ENCODE measurements at places on chromosomes 5 and 9.

GRCh38 chr5:146794326-146795029 is 84.1 kb downstream of the PPP2R2B start:
- no peak for DNase-seq

GRCh38 chr5:158591301-158591863 is 508.3 kb downstream of the EBF1 start:
- DNase-seq, result peak; percentile 68

GRCh38 chr5:41334758-41335157 is 121.4 kb upstream of the C6 start:
- no peak for DNase-seq

DNA sequence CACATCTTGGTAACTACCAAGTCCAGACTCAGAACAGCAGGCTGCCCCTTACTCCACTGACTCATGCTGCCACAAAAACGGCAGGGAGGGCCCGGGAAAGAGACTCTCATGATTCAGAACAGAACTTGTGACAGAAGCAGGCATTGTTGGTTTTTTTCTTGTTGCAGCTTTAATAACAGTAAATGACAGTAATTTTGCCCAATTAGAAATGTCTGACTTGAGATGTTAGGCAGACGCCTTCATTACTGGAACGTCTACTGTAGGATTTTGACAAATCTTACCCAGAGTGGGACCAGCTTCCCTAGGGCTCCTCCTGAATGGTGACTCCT is 77.9 kb downstream of the SEMA5A start:
- DNase-seq, result no peak

DNA sequence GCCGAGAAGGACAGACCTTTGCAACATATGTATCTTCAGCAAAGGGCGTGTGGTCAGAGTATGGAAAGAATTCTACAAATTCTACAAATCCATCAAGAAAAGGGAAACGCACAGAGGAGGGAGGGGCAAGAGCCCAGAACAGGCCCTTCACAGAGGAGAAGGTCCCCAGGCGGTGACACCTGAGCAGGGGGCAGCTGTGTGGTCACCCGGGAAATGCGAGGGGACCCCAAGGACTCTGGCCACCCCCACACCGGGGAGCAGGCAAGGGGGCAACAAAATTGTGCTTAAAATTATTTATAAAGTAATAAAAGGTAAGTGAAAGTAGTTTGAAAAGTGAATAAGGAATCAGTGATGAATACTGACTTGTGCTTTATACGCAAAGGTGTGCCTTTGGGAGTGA is 17.6 kb downstream of the NACC2 start:
- no peak for DNase-seq

DNA sequence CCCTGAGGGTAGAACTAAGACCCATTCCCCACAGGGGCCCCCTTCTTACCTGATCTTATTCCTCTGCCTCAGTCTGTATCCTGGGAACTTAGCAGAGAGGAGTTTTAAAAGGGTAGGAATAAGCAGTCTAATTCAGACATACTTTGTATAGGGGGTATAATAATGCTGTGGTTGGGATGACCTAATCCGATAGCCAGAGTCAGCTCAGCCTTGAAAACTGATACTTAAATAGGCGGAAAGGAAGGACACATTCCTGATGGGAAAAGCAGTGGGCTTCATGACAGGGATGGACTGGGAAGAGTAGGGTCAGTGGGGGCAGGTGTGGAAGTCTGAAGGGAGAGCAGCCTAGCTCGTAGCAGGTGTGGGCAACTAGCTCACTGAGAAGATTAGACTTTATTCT is 52.2 kb upstream of the TESK1 start:
- no peak for DNase-seq

DNA sequence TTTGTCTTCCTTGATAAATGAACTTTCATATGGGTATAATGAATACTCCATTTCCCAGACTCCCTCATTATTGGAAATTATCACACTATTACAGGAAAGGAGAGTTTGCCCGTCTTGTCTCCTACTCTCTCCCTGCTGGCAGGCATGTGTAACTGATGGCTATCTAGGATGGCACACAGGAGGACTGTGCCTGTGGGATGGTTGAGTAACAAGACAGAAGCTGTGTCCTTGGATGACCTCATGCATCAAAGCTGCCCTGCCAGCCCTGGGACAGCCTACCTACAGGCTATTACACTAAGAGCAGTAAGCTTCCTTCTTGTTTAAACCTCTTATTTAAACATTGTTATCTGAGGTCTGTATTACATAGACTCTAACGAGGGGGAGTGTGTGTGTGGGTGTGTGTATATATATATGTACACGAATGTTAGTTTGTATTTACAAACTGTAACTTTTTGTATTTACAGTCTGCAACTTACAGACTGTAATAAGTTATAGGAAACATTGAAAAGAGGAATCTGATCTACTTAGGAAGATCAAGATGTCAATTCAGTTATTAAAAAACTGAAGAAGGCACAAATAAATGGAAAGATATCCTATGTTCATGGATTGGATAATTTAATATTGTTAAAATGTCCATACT is 247.6 kb upstream of the ACO1 start:
- DNase-seq, result no peak

GRCh38 chr5:34802834-34803563 is 36.0 kb upstream of the TTC23L start:
- DNase-seq, result no peak

DNA sequence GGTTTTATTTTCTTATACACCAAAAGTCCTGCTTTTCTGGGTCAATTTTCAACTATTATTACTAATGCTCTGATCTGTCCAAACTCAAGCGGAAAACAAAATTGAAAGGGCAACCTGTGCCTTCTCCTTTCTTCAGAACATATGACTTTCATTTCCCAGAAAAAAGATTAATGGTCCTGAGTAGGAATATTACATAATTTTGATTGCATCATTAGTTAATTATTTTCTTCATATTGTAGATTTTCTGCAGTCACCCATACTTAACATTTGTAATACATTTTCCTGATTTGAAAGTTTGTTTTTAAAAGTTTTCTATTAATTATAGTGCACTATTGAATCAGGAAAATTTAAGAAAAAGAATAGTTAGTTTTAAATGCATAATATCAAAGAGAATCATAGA is 1.7 kb upstream of the PCDHB8 start:
- DNase-seq, result no peak

DNA sequence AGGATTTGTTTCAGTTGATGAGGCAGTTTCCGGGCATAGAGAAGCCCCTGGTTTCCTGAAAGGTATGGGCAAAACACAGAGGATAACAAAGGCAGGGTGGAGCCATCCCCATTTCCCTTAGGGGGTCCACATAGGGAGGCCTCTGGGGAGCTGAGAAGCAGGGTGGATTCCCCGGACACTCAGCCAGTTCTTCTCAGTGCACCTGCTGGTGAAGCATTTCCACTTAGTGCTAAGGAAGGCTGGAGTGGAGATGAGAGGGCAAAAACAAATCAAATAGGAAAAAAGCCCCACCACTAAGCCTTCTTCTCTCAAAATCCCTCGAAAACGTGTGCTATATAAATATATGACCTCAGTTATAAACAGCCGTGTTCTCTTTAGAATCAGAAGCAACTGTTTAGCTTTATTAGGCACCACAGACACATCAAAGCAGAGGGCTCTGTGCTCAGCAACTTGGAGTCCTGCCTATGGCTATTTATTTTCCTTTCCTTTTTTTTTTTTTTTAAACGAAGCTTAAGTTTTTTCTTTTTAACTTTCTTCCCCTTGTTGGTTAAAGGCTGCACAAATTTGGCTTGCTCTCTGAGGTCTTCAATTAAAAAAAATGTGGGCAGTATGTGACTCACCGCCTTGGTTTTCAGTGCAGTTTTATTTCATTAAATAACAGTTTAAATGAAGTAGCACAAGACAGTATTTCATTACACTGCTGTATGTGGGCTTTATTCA is 67.7 kb downstream of the PRDM6 start:
- DNase-seq, result no peak

- no peak for DNase-seq
These were observed 17.6 kb upstream of the FCHO2 start for GRCh38 chr5:72938206-72938605.

DNA sequence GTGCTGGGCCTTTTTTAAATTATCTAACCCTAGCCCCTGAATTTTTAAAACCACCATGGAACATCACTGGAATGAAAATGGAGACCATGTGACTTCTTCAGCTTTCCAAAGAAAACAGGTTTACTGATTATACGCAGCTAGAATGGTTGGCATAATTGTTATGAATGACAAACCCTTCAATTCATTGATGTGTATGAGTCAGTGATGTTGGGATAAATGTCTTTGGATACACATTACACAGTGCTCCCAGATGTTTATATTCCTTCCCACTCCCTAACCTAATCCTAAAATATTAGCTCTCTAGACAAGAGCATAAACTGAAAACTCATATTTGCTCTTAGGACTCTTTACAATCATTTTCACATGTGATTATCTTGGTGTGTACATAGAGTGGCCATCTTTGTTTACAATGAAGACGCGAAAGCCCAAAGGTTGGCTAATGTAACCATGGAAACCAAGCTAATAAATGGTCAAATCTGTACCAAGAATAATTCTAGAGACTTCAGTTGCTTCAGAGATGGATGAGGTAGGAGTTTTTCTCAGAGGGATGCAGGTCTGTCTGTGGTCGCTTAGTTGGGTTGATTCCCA is 131.2 kb upstream of the HMHB1 start:
- DNase-seq, result no peak

GRCh38 chr9:124222918-124223720 is 34.6 kb upstream of the NEK6 start:
- DNase-seq, result no peak

GRCh38 chr9:108087781-108088180 is 598.2 kb upstream of the KLF4 start:
- DNase-seq, result no peak

- no peak for DNase-seq
These were observed 122.8 kb downstream of the STARD4 start for GRCh38 chr5:111389390-111390082.

DNA sequence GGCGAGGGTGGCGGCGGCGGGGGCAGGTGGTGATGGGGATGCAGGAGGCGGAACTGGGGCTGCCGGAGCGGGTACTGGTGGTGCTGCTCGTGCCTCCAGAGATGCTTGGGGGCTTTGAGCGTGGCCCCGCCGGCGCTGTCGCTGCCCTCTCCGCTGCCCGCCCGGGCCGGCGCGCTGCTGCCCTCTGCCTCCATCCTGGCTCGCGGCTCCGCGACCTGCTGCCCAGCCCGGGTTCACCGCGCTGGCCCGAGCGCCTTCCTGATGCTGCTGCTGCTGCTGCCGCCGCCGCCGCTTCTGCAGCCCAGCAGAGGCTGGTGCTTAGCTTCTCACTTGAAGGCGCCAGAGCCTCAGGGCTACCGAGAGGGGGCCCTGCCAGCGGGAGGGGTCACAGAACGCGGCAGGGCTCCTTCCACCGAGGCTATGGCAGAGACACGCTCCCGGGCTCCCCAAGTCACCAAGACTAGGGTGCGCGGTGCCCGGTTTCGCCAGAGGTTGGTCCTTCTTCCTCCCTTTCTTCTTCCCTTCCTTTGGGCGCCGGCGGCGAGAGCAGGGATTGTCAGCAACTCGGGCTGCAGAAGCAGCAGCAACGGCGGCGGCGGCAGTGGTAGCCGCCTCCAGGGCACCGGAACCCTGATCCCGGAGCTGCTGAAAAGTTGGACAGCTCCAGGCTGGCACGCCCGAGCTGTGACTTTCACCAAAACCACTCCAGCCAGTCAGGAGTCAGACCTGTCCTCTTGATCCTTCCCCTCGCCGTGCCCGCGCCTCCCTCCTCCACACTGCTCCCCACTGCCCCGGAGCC is at the start of gene PDE4D:
PDE4D (minus strand) TSS at position 298 of the 799 bp plus-strand sequence.
- DNase-seq, result no peak

- no peak for DNase-seq
These were observed 27.1 kb upstream of the BASP1 start for GRCh38 chr5:17190242-17190778.

DNA sequence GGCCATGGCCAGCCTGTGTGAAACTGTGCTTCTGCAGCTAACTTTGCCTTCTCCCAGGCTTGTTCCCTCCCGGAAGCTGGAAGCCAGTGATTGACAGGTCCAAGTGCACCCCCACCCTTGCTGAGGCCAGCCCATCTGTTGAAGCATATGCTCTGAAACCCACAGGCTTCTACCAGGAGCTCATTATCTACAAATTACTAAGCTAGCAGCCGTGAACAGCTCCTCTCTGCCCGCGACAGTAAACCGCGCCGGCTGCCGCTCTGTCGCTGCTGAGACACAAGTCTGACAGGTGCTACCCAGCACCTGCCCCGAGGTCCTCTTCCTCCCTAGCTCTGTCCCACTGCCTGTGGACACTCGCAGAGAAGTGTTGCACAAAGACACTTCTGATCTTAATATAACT is 490.9 kb downstream of the GADD45G start:
- peak; percentile 80 for DNase-seq

GRCh38 chr9:104911032-104911607 is 16.8 kb downstream of the ABCA1 start:
- no peak for DNase-seq

- DNase-seq, result no peak
These were observed 75.3 kb downstream of the PTBP3 start for GRCh38 chr9:112258106-112258505.

DNA sequence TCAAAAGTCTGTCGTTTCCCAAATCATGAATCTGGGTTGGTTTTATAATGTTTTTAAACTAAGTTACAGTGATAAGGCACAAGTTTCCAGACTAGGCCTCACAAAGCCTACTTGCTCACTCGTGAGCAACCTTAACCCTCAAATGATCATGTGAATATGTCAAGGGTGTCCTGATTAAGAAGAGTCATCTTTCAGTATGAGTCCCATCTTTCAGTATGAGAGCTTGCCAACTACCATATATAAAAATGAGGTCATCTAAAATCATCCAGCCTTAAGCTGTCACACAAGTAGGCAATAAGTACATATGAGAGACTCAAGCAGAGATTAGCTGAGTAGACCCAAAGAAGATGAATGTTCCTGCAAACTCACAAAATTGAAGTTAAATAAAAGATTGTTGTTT is 668.4 kb upstream of the FAM174A start:
- DNase-seq, result no peak

GRCh38 chr5:93715327-93715726 is 26.1 kb downstream of the POU5F2 start:
- no peak for DNase-seq

DNA sequence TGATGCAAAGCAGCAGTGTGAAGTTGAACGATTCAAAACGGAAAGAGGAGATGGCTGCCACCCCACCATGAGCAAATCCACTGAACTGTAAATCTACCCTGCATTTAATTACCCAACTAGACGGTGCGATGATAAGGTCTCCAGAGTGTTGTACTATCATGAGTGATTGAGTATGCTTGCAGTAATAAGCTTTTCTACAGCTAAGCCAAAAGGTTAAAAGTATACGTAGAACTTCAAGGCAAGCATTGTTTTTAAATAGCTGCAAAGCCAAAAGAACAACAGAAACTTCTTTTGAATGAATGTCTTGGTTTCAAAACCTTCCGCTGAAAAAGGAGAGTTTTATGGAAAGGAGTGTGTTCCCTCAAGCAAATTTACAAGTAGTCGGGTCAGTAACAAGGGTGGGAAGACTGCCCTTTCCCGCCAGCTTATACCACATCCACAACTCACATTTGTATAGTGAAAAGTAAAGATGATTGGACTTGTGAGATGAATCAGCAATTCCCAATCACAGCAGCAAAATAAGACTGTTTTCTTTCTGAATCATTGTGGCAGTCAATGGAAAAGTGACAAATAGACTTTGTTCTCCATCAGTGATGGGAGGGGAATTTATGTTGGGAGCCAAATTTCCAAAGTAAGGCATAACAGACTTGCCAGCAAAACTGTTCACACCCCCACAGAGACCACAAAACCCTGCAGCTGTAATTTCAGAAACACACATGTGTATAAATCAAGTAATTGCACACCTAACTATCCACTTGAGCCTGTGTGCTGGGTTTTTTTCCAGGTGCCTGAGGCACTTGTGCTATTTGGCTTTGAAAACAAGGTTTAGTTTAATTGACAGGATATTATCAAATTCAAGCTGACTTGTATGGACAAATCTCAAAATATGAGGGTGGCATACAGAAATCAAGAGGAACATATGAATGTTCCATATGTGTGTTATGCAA is 407.7 kb upstream of the GRAMD2B start:
- DNase-seq, result no peak

All from NCI-H524 treated with DMSO at 0.1 percent for 48 hours (cell line).